ENCODE measurements at places on chromosomes 6 and 20. TPM values are rescaled to one million over a fixed set of nuclear protein-coding genes. Genes with fewer than 3 reads are reported as not detected.

Gene TUBB
- total RNA-seq, result 1,128 TPM

Gene SIRPB2
- not detected for total RNA-seq

Gene RAET1L
- not detected for total RNA-seq

Gene SLC22A16
- total RNA-seq, result not detected
